Posterior cingulate gyrus (tissue), 11 donors: ENCODE measurements at places on chromosomes 1 and 21.
A peak's percentile ranks its signal among the peaks of the same experiment; 100 is the strongest.

- no peak for DNase-seq
Observed at GRCh38 chr1:36178471-36179219, 22.7 kb downstream of the MAP7D1 start.

DNA sequence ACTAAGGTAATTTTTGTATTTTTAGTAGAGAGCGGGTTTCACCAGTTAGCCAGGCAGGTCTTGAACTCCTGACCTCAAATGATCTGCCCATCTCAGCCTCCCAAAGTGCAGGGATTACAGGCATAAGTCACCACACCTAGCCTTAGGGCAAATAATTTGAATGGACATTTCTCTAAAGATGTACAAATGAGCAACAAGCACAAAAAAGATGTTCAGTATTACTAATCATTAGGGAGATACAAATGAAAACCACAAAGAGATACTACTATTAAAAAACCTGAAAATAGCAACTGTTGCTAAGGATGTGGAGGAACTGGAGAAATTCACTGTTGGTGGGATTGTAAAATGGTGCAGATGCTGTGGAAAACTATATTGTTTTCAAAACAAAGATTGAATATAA is 79.1 kb downstream of the GABPA start:
- DNase-seq = no peak

DNA sequence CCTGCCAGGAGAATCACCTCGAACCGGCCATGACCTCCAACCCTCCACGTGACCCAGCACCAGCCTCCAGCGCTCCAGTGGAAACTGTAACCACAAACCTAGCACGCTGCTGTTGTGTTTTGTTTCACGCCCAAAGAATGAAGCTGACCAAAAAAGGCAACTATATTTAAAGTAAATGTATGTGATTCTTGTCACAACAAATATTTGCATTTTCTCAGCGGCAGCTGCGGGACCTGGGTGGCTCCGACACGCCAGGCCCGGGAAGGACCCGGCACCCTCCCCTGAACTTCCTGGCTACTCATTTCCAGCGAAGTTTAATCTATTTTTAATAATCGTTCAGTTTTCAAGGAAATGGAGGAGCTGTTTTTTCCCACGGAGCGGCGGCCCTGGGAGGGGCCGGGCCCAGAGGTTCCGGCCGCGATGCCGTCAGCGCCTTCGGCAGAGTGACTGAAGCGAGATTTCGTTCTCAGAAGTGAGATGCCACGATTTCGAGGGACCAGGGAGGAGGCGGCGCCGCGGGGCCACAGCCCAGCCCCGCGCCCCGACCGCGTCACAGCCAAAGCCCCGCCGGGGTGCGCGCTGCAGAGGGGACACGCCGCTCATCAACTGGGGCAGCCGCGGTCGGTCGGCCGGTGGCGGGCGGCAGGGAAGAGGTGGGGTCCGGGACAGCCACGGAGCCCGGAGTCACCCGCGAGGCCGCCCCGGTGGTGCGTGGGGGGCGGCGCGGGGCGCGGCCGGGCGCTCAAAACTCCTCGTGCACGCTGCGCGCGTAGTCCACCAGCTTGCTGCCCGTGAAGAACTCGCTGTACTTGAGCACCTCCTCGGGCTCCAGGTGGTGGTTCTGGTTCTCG is 3.0 kb upstream of the TNFRSF4 start:
- DNase-seq = no peak

DNA sequence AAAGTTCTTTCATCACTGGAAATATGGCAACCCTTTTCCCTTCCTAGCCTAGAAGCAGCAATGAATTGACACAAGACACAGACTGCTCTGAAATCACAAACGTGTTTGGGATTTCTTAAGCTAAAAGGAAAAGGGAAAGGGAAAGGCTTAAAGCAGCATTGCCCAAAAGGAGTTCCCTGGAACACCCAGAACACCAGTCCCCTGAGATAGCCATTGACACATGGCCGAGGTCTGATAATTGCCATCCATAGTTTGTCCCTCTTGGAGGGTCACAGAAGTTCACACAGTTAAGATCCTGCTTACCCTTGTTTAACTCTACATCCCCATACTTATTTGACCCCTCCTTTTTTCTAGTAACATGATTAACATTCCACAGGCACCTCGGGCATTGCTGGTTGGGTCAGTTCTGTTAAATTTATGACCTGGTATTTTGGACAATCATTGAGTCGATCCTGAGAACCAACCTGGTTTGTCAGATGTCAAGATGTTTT is 72.9 kb downstream of the ZNF281 start:
- no peak for DNase-seq

DNA sequence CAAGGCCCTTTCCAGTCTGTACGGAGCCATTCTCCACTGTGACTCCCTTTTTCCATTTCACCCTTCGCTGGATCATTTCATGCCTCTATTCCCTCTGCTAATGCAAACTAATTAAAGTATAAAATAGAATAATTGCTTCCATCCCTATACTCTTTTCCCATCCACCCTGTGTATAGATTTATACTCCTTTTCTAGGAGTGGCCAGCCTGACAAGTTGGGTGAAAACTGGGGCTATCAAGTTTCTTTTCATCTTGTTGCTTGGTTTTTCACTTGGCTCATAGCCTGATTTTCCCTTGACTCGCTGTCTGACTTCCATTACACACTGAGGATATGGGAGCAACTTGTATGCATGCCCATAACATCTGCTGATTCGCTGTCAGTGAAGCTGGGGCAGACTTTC is 107.0 kb downstream of the PLXNA2 start:
- no peak for DNase-seq

DNA sequence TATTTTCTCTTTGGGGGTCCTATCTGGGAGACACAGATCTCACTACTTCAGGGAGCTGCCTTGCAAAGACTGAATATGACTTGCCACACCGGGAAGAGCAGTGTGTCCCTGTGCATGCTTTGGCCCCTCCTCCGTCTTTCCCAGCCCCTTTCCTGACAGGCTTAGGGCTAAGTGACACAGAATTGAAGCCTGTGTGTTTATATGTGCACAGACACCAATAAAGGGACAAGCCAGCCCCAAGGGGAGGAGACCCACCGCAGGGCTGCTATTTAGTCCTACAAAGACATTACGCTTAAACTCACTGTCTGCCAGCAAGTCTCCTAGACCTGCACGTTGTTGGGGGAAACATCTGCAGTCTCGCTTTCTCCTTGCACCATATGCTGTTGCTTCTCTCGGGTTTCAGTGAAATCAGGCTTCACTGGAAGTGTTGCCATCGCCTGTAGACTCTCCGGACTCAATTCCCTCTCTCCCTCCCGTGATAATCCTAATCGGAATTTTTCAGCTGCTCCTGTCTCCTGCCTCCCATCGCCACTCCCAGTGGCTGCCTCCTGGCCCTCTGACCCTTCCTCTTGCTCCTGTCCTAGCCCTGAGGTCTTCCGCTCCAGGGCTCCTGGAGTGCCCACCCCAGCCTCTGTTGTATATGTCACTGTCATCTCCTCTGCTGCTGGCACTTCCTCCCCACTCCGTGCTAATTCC is 58.5 kb upstream of the LRRC53 start:
- peak; percentile 22 for DNase-seq

- no peak for DNase-seq
Observed at GRCh38 chr21:28822486-28823335, 170.0 kb downstream of the LTN1 start.

GRCh38 chr21:17542371-17543011 is 29.6 kb downstream of the CXADR start:
- DNase-seq = no peak

GRCh38 chr21:46509741-46510502 is 51.2 kb downstream of the DIP2A start:
- DNase-seq = no peak

DNA sequence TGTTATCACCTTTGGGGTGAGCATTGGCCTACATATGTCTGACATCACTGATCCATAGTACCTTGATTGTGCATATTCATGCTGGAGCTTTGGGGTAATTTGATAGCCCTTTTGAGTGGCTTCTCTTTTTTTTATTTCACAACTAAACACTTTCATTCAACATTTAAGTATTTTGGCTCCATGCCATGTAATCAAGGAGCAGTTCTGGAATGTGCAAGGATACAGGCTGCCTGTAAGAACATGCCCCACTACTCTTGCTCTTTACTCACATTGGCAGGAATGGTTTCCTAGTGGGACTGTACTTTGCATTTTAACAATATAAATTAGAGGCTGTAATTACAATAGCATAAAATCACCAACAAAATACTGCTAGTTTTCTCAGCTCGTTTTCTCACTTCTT is 300.7 kb upstream of the SPAG17 start:
- no peak for DNase-seq

GRCh38 chr1:9164532-9164900 is 35.6 kb upstream of the GPR157 start:
- DNase-seq = no peak
